ENCODE measurements at places on chromosomes 2 and 18. TPM values are rescaled to one million over a fixed set of nuclear protein-coding genes. Genes with fewer than 3 reads are reported as not detected.

The POTEJ gene
- total RNA-seq = not detected

The SPHKAP gene
- not detected for total RNA-seq

The CCDC68 gene
- total RNA-seq = 8.3 TPM

The CCDC121 gene
- 2.0 TPM for total RNA-seq

The TTC27 gene
- total RNA-seq = 18.2 TPM

The CNGA3 gene
- total RNA-seq = under 0.01 TPM

The PRSS56 gene
- not detected for total RNA-seq

DNA sequence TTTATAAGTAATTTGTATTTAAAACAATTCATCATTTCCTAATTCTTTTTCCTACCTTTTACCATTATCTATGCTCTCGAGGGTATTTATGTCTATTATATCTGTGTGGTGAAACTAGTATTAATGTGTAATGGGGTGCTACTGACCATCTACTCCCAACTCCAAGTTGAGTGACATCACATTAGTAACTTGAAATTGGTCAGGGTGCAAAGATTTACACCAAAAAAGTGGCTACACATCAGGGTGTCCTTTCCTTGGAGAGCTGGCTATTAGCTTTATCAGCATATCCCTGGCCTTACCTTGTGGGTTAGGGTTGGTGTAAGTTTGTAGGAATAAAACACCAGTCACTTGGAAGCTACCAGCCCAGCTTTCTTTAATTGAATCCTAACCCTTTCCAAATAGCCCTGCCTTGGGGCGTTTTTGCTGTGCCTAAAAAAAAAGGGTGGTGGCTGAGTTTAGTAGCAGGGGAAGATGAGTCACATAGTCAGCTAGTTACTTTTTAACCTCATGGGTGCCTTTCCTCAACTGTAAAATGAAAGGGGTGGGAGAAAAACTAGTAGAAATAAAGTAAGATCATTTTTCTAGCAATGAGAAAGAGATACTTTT, 14.0 kb downstream of the ANXA4 start:
- peak; percentile 64 for DNase-seq

- no peak for DNase-seq
These were observed 5.6 kb upstream of the RUFY4 start for GRCh38 chr2:218063486-218063885.

- DNase-seq = peak; percentile 18
These were observed 81.0 kb upstream of the EPAS1 start for GRCh38 chr2:46216213-46216612.

GRCh38 chr2:217858519-217859491, 144.0 kb downstream of the TNS1 start:
- peak; percentile 82 for DNase-seq

DNA sequence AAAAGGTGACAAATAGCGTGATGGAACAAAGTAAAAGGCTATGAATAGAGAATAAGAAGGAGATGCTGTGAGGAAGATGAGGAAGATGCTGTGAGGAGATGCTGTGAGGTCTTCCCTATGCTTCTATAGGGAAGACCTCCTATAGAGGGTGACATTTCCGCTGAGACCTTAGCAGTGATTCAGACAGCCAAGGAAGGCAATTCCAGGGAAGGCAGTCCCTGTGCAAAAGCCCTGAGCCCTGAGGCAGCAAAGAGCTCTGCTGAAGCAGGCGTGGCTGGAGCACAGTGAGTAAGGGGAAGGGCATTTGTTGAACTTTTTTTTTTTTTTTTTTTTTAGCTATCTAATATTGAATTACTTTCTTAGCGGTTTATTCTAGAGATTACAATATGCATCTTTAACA, 142.7 kb upstream of the FOSL2 start:
- DNase-seq = peak; percentile 73

DNA sequence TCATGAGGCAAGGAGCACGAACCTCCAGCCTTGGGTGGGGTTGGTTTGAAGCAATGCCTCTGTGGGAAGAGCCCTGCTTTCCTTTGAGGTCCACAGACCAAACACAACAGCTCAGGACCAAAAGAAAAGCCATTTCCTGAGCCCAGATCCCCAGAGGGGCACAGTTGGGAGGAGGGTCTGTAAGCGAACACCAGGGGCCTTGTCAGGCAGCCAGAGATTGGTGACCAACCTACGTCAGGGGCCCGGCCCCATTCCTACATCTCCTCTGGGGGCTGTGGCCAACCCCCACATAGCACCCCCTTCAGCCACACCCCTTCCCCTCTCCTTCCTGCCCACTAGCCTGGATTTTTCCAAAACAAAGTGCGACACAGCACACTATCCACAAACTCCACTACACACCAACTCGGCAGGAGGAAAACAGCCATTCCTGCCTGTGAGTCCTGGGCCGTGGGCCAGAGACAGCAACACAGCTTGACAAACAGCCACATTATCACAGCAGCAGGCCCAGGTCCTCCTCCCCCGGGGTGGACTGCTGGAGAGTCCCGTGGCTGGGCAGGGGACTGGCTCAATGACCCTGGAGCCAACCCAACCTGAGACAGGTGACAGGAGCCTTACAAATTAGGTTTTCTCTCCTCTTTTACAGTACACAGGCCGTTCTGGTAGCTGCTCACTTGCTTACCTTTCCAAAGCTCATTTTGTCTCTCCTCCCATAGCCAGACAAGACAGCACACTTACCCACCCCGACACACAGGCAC, 98.8 kb downstream of the TNS1 start:
- DNase-seq = peak; percentile 77

DNA sequence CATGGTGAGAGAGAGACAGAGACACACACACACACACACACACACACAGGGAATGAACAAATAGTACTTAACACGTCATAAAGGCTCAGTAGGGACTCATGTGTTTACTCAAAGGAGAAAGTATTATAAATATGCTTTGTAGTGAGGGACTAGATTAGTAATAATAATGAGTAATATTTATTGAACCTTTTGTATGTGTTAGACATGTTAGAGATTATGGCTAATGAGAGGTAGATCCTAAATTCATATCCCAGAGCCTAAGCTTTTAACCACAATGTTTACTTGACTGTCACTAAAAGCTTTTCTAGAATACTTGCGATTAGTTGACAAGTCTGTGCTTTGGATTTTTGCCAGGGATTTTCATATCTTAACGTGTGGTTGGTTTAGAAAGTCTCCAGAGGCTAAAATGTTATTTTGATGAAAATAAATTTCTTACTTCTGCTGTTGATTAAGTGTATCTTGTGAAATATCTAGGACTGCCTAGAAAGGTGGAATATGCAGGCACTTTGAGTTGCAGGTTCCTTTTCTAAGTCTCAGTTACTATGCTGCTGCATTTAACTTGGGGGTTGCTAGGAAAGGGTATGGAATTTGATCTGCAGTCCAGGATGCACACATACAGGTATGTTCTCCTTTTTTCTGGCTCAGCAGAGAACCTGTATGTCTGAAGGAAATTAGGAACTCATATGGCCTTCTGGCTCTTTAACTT, 64.5 kb downstream of the UBR3 start:
- DNase-seq = peak; percentile 49

GRCh38 chr2:149152469-149152953, 114.0 kb downstream of the LYPD6B start:
- DNase-seq = no peak

- no peak for DNase-seq
These were observed 48.4 kb upstream of the TBR1 start for GRCh38 chr2:161367675-161368074.

- no peak for DNase-seq
These were observed 7.3 kb upstream of the CENPA start for GRCh38 chr2:26778507-26778906.

DNA sequence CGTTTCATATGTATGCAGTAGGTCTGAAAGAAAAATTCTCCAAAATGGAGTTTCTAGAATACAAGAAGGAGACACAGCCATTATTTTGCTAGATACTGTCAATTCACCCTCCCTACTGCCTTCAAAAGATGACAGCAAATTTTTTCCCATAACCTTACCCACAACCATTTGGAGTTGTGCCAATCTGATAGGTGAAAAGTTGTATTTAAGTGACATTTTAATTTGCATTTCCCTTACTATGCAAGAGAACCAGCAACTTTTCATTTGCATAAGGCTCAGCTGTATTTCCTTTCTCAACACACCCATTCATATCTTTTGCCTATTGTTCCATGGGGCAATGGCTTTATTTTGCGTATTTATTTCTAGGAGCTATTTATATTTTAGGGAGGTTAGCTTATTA, 31.4 kb upstream of the IL18RAP start:
- DNase-seq = no peak

All from fibroblast of lung (primary cell).